ENCODE measurements at places on chromosomes 3 and 15.

GRCh38 chr15:65909831-65910230 is 40.5 kb downstream of the RAB11A start:
- no peak for DNase-seq

GRCh38 chr15:95795386-95795785 is 535.1 kb upstream of the NR2F2 start:
- no peak for DNase-seq

DNA sequence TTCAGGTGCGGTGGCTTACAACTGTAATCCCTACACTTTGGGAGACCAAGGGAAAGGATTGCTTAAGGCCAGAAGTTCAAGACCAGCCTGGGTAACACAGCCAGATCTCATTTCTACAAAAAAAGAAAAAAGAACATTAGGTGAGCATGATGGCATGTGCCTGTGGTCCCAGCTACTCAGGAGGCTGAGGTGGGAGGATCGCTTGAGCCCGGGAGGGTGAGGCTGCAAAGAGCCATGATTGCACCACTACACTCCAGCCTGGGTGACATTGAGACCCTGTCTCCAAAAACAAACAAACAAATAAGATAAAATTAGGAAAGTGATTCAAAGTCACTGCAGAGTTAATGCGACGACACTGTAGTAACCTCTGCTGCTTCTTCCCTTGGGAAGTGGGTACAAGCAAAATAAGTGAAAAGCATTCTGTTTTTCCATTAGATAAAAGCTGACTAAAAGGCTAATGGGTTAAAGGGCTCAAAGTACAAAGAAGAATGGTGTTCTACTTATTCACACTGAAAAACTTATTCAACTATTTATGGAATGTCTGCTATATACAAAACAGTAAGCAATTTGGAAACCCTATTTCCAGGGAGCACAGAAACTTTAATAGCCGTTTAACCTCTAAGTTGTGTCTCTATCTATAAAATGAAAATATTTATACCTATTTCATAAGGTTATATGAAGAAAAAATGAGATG is 8.0 kb upstream of the RPS27L start:
- no peak for DNase-seq

GRCh38 chr15:48579945-48580671 is 65.4 kb downstream of the FBN1 start:
- no peak for DNase-seq

DNA sequence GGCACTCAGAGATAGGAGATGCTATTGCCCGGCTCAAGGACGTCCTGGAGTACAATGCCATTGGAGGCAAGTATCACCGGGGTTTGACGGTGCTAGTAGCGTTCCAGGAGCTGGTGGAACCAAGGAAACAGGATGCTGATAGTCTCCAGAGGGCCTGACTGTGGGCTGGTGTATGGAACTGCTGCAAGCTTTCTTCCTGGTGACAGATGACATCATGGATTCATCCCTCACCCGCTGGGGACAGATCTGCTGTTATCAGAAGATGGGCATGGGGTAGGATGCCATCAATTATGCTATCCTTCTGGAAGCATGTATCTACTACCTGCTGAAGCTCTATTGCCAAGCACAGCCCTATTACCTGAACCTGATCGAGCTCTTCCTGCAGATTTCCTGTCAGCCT is 26.4 kb downstream of the BCL2A1 start:
- DNase-seq: no peak

DNA sequence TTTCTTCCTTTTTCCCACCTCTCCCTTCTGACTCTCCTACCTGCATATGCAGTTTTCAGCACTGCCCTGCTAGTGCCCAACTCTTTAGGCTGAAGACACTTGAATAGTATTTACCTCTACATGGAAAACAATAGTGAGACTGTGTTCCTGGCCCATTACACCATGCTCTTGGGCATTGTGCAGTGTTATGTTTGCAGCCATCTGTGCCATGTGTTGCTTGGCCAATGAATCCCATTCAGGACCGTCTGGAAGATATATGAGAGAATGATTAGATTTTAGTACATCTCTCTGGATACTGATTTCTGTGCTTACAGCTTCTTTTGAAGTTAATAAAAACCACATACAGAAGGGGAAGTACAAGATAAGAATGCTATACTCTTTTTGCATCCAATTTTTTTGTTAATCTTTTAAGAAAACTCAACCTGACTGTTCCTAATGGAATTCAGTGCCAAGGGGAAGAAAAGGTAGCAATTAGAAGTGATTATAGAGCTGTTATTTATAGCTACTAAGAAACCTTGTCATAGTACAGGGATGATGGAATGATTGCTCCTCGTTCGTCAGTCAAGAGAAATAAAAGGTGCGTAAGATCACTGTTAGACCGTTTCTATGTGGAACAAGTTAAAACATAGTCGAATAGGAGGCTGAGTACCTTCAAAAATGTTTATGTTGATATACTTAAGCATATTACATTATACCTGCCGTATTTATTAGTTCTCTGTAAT is 58.9 kb downstream of the TMEM41A start:
- DNase-seq: no peak

DNA sequence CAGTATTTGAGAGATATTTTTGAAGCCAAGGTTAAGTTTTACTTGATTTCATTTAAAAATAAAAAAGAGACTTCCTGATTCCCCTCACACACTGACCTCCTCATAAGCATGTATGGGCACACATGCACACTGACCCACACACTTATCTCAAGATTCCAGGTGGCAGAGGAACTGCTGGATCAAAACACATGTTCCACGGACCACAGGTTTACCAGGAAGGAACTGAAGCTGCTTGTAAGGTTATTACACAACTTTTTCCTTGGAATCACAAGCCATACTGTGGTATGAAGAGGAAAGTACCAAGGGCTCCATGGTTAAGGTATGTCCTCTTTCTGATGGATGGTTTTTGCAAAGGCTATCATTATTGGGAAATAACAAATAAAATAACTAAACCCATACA is 7.5 kb downstream of the CLDN1 start:
- no peak for DNase-seq

DNA sequence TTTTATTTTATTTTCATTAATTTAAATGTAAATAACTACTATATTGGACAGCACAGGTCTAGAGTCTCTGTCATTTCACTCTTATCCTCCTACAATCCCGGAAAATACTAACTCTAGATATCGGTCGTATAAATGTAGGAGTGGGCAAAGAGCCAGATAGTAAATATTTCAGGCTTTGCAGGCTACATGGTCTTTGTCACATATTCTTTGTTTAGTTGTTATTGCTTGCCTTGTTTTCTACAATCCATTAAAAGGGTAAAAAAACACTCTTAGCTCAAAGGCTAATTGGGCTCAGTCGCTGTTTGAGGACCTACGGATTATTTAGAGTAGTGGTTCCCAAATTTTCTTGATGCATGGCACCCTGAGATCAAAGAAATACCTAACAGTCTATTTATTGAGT is 1.7 kb downstream of the KNL1 start:
- no peak for DNase-seq

GRCh38 chr3:6571448-6571847 is 289.5 kb upstream of the GRM7 start:
- no peak for DNase-seq

DNA sequence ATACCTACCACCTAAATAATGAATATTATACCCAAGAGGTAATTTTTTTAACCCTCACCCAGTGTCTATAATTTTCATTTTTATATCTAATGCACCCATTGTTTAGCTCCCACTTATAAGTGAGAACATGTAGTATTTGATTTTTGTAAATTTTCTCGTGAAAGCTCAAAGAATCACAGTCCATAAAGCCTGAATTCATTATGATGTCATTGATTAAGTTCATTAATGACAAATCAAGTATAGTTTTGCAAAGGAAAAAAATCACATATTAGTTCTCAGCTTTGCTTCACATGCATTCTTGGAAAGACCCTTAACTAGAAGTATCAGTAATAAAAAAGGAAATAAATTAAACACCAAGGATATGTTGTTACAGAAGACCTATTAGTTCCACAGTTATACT is 425.3 kb upstream of the UBE2E2 start:
- DNase-seq: no peak

DNA sequence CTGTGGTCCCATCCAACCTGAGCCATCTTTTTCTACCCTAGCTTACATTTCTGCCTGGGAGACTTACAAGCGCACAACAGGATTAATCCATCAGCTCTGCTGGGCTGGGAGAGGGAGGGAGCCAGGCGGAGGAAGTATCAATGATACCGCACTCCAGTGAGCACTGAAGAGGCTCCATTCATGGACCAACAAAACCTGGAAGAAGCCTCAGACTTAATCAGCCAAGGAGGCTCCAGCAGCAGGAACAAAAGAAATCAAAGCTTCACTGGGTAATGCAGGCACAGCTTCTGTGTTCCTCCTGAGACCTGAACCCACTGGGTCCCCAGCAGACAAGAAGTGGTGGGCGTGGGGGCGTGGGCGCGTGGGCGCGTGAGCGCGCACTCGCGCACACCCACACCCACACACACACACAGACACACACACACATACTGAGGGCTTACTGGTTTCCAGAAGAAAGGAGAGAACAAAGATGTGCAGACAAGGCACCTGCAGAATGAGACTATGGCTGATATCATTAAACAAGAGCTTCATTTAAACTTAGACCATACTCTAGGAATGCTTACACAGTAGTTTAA is 87.0 kb upstream of the BOC start:
- no peak for DNase-seq

DNA sequence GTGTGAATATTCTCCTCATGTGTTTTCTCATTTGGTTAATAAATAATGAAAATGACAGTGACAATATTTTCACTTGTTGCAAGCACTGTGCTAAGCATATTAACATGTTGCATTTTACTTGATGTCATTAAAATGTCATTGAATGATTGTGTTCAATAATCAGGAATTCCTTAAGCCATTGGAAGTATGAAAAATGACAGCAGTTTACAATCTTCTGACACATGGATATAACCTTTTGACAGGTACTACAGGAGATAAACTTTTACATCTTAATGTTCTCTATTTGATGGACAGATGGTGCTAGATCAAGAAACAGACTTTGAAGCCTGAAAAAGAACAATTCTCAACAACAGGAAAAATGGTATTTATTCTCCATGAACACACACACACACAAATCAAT is 1138.3 kb downstream of the ROBO2 start:
- no peak for DNase-seq

GRCh38 chr3:86990734-86991481 is at the start of gene VGLL3:
TSS of gene VGLL3 (minus strand) at chr3:86991149. CDS start at chr3:86990743, 406 bp downstream.
- DNase-seq: no peak

DNA sequence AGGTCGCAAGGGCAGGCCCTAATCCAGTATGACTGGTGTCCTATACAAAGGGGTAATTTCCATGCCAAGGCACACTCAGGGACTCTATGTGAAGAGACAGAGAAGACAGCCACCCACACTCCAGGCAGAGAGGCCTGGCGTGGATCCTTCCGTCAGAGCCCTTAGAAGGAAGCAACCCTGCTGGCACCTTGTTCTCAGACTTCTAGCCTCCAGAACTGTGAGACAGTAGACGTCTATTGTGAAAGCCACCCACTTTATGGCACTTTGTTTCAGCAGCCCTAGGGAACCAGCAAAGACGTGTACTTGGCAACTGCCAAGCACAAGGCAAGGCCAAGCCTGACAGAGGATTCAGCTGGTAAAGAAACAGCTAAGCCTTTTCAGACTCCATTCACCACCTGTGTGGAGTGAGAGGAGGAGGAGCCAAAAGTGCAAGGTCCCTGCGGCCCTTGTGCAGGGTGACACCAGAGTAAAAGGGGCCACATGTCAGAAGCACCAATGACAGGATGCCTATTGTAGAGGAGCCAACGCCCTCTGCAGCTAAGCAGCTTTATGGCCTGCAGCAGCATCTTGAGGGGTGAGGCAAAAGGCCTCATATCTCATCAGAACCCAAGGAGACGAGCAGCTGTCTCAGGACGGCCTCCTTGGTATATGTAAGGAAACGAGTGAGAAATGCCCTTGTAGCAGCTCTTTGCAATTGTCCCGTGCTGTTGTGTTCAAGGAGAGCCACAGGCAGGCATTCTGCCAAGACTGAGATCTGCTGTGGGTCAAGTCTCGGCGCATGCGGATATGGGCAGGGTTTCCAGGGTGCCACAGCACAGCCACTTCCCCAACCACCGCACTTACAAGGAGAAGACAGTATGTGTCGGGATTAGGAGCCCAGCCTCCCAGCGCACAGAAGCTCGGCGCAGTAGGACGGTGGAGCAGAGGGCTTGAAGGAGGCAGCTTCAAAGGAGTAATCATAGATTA is 121.5 kb upstream of the LIPC start:
- DNase-seq: no peak

GRCh38 chr15:64544450-64544849 is 84.1 kb downstream of the ZNF609 start:
- no peak for DNase-seq

- no peak for DNase-seq
These were observed 315.1 kb upstream of the TLE3 start for GRCh38 chr15:70412794-70413193.

- DNase-seq: no peak
These were observed 37.3 kb downstream of the CACNA2D2 start for GRCh38 chr3:50466177-50466576.

DNA sequence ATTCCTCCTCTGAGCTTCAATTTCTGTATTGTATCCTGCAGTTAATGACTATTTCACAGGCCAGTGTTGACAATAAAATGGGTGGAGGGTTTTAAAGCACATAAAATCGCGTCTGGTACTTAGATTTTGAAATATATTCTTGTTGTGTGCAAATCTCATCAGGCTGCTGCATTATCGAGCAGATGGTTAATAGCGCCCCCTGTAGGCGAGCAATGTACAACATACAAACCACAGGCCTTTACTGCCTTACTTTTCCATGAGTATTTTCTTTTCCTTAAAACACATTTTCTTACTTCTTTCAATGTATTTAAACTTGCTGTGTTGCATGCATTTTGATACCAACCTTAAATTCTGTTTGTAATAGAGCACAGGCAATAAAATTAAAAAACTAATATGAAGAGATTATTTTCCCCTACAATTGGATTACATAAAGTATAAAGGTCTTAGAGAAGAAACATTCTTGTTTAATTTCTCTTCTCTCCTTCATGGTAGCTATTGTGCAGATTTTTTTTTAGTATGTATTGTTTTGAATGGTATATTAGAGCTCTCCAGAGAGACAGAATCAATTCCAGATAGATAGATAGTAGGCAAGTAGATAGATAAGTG is 608.4 kb downstream of the CADM2 start:
- peak; percentile 26 for DNase-seq

GRCh38 chr3:186254676-186255650 is 107.1 kb downstream of the DGKG start:
- DNase-seq: peak; percentile 32

DNA sequence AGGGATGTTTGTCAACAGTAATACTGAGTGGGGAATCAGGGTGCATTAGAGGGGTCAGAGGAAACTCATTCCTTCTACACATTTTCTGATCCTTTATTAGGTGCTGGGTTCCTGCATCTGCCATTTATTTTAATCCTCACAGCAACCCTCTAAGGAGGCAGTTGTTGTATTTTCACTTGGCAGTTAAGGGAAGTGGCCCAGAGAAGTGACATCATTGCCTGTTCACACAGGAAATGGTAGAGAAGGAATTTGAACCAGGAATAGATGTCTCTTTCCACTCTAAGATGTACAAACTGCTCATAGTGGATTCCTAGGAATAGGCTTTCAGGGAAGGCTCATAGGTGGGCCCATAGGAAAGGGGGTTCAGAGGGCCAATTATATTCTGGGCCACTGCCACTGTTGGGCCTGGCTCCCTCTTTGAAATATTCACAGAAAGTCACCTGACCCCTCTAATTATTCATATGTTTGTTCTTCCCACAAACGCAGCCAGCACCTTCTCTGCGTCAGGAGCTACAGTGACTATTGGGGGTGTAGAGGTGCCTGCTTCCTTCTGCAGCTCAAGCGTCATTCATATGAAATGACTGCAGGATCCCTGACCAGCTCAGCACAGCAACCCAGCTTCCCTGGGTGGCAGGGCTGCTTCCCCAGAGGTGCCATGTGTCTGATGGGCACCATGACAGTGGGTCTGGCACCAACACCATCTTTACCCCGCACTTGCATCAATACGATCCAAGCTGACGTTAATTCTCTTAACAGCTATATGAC is 163.9 kb upstream of the SMAD3 start:
- no peak for DNase-seq
